Breast epithelium (tissue), 4 donors: ENCODE measurements at places on chromosomes 5 and 9.

DNA sequence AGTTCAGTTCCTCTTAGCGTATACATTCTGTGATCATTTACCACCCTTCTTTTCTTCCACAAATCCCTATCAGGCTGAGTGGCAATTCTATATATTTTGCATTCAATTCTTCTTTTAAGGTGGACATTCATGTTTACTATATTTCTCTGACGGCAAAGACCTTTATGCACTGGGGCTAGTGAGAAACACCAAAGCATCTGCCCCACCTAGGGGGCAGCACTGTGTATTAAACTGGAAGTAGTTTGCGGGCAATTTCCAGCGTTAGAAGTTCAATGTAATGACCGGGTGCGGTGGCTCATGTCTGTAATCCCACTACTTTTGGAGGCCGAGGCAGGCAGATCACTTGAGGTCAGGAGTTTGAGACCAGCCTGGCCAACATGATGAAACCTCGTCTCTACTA lies 27.9 kb upstream of the FBXL7 start:
- no peak for DNase-seq

DNA sequence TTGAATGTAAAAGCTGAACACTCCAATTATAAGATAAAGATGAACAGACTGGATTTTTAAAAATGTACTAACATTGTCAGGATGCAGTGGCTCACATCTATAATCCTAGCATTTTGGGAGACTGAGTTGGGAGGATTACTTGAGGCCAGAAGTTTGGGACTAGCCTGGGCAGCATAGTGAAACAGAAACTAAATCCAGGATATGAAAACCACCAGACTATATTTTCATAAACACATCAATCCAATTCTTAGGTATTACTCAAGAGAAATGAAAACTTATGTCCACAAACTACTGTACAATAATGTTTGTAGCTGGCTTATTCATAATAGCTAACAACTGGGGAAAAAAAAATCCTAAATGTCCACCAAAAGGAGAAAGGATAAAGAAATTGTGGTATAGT lies 26.8 kb upstream of the NAA35 start:
- no peak for DNase-seq

DNA sequence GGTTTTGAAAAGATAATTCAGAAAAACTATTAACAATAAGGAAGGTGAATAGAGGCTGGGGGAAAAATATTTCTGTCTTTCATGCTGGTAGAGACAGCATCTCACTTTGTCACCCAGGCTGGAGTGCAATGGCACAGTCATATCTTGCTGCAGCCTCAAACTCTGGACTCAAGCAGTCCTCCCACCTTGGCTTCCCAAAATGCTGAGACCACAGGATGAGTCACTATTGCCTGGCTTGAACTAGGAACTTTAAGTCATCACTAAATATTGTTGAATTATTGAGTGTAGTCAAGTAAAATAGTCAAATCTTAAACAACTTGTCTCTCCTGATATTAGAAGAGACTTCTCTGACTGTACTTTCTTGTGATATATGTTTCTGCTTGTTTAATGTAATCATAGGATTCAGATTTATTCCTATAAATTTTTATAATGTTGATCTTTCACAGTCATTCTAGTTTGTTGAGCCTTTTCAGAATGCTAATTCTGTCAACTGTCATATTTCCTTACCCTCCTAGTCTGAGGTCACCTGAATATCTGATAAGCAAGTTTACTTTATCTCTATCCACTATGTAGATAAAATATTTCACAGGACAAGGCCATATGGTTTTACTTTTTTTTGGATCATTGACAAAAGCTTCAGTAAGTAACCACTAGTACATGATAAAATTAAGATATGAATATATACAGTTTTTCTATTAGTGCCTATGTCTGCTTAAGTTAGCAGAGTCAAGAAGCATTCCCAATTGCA lies 1696.5 kb downstream of the MAT2B start:
- DNase-seq, result no peak

DNA sequence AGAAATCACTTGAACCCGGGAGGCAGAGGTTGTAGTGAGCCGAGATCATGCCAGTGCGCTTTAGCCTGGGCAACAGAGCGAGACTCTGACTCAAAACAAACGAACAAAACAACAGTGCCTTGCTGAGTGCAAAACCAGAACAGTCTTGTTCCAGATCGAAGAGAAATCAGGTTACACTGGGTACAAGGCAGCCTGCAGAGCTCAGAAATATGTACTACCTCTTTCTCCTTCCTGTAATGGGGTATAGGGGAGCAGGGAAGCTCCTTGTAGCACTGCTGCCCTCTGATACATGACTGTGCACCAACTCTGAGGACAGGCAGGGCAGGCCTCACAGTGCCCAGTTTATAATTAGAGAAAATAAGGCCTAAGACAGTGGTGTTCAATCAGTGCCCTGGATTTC lies 24.7 kb downstream of the TBC1D2 start:
- no peak for DNase-seq

DNA sequence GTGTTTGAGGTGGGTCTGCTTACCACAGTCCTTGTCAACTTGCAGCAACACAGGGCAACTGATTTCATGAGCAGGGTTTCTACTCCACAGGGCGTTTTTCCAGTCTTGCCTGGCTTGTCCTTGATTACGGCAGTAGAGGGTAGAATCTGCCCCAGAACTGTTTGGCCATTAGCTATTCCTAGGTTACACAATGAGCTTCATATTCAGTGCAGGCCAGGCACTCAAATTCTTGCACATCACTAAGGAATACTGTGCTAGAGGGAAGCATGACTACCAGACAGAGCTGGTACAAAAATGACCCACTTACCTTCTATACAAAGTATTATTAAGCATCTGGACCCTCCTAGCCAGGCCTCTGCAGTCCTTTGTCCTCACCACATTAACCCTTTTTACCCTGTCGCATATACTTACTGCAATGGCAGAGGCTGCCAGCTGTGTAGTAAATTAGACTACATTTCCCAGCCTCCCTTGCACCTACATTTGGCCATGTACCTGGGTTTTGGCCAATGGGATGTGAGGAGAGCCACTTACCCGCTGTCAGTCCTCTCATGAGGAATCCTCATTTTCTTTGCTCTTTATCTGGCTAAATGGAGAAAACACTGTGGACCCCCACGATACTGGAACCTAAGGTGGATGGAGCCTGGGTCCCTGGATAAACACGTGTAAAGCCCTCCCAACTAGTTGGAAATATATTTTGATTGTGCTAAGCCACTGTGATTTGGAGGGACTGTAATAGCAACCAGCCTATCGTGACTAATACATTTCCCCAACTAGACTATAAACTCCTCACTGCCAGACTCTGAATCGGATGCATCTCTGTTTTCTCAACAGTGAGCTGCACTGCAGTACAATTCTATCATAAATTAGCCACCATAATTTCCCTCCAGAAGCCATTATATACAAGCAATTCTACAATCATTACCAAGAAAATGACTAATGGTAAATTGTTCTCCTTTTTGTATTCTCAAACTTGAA lies 218.7 kb downstream of the GLIS3 start:
- no peak for DNase-seq

- no peak for DNase-seq
Observed at GRCh38 chr9:99274495-99274894, 52.4 kb downstream of the SEC61B start.

DNA sequence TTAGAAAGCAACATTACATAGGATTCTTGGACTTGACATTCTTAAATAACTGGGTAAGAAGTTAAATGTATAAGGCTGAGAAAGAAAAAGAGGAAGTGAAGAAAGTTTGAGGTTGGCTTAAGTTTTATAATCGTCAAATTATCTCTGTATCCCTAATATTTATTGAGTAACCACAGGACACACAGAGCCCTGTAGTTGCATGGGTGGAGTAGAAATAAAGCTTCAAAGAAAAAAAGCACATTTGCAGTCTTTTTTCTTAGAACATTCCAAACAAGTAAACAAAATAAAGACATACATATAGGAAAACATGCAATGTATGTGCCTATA lies 137.0 kb downstream of the CCDC192 start:
- no peak for DNase-seq

DNA sequence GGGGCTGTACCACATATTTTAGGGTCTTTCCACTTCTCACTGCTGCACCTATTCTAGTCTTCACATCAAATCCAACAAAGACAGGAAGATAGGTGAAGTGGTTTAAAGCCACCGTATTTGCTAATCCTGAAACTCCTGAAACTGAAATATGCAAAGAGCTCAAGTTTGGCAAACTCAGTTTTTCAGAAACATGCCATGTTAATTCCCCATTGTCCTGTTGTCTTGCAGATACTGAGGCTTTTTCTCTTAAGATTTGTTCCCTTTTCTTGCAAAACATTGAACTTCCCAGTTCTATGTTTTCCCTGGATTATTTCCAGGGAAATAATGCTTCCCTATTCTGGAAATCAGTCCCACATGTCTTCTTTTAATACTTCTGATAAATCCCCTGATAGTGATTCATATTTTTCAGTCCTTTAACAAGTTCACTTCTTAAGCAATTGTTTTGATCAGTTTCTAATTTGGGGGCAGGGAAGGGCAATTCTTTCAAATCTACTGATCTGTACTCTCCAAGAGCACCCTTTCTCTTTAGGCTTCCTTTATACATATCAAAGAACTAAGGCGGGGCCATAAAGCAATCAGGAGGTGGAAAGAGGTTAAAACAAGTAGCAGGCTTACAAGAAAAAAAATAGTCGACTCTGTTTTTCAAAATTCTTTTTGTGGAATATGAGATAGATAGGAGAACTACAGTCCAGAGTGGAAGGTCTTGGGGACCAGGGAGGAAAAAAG lies 648.5 kb downstream of the BNC2 start:
- DNase-seq, result no peak

DNA sequence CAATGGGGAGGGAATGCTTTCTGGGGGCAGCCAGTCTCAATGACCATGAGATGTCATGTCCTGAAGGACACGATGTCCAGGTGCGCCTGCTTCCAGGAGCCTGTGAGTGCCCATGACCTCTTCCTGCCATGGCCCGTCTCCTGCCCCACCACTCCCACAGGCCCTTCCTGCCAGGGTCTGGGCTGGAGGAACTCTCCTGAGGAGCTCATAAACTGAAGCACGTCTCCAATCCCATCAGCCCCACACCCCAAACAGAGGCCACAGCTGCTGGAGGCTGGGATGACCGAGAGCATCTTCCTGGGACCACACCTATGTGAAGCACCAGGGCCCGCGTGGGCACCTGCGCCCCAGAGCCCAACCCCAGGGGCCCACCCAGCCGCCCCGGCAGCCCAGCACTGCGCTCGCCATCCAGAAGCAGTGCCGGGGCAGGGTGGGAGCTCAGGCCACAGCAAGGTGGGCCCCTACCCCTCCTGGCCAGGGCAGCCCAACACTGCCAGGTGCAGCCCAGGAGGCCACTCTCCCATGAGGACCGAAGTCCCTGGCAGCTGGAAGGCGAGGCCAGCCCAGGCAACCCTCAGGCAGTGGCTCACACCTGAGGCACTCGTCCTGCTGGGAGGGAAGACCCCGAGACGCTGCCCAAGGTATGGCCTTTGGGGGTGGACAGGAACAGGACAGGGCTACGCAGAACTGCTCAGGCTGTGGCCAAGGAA lies 53.9 kb upstream of the UBAC1 start:
- DNase-seq, result no peak

DNA sequence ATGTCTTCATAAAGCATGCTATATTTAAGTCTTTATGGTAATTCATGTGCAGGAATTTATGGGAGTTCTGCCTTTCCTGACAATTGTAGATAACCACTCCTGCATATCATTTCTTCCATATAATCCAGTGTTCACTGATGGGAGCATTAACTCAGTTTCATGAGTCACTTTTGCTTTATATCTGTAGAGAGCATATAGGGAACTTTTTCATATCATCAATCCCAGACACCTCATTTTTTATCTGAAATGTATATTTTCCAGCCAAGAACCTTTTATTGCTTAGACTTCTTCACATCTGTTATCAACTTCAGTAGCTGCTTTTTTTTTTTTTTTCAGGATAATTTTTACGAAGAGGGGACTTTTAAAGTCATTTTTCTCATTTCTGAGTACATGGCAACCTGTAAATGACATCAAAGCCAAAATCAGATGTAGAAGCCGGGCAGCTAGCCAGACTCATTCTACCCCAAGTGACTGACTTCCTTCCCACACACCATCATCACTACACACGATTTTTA lies 41.1 kb downstream of the NFX1 start:
- no peak for DNase-seq

GRCh38 chr5:1130218-1130946 lies 18.5 kb upstream of the SLC12A7 start:
- peak; percentile 67 for DNase-seq

DNA sequence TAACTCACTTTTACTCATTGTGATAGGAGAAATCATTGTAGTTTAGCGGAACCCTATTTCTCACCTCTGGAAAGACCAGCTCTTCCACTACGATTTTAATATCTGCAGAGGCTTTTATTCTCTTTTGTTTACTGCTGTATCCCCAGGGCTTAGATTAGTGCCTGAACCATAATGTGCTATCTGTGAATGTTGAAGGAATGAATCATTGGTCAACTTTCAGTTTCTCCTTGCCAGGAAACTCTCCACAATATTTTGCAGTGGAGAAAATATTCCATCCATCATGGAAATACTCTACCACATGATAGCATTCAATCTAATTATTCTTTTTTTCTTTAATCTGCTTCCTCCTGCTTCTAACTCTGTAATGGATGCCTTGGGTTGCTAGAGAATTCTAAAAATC lies 263.5 kb upstream of the PTPRD start:
- no peak for DNase-seq

DNA sequence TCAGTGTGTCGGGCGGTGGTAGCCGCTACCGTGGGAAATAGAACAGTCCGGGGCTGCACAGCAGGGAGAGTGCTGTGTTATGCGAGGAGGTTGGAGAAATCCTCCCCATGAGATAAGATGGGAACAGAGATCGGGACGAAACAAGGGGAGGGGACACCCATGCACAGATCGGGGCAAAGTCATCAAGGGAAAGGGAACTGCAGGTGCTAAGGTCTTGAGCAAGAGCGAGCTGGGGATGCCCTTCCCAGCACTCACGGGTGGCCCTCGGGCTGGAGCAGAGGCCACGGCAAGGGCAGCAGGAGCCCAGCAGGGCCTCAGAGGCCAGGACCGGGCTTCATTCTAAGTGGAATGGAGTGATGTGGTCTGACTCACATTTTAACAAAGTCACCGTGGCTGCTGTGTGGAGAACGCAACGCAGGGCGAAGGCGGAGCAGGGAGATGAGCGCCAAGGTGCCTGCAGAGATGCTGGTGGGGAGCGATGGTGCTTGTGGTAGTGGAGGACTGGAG lies 7.7 kb downstream of the IL13 start:
- DNase-seq, result no peak

- no peak for DNase-seq
Observed at GRCh38 chr9:36118706-36119105, 17.8 kb upstream of the GLIPR2 start.

GRCh38 chr9:91239367-91240111 lies 122.2 kb downstream of the AUH start:
- no peak for DNase-seq

GRCh38 chr5:41925555-41925951 lies 472 bp downstream of the FBXO4 start:
- DNase-seq, result peak; percentile 24

- DNase-seq, result no peak
Observed at GRCh38 chr9:130956636-130957450, 17.8 kb upstream of the FIBCD1 start.

- DNase-seq, result no peak
Observed at GRCh38 chr5:132410451-132411303, 41.2 kb downstream of the SLC22A5 start.

GRCh38 chr9:3656224-3656623 lies 130.4 kb upstream of the RFX3 start:
- DNase-seq, result no peak

GRCh38 chr9:127199001-127199791 lies 65.4 kb upstream of the GARNL3 start:
- DNase-seq, result peak; percentile 70
